Parietal lobe (tissue), 2 donors: ENCODE measurements at places on chromosomes 1 and 21. TPM values are rescaled to one million over a fixed set of nuclear protein-coding genes. Genes with fewer than 3 reads are reported as not detected.

KRTAP10-2 gene
- not detected for total RNA-seq

TMPRSS3 gene
- total RNA-seq: not detected

ZFP69 gene
- total RNA-seq: 15.3 TPM

OR2L13 gene
- total RNA-seq: 1.9 TPM

PLA2G2F gene
- not detected for total RNA-seq

LCE1B gene
- not detected for total RNA-seq

SLC9C2 gene
- total RNA-seq: 1.9 TPM

MROH9 gene
- total RNA-seq: not detected

AMY1C gene
- total RNA-seq: not detected

OLFML3 gene
- 8.1 TPM for total RNA-seq

PLPPR4 gene
- 158 TPM for total RNA-seq

PSRC1 gene
- 14.1 TPM for total RNA-seq

ZNF644 gene
- total RNA-seq: 227 TPM

LAD1 gene
- not detected for total RNA-seq

TBX19 gene
- total RNA-seq: 1.6 TPM

LRRC3 gene
- total RNA-seq: 13.5 TPM

CNTN2 gene
- total RNA-seq: 48.2 TPM

LIPI gene
- total RNA-seq: not detected

KCNK2 gene
- total RNA-seq: 66.0 TPM

GLMN gene
- 32.6 TPM for total RNA-seq

KIAA1614 gene
- total RNA-seq: 4.4 TPM

PADI1 gene
- total RNA-seq: not detected

FNDC10 gene
- 2.2 TPM for total RNA-seq

NHLH1 gene
- 2.2 TPM for total RNA-seq

SHISA4 gene
- total RNA-seq: 15.7 TPM

KCNK1 gene
- 2.2 TPM for total RNA-seq

AADACL3 gene
- total RNA-seq: not detected

LMX1A gene
- 0.31 TPM for total RNA-seq

GBP3 gene
- 0.31 TPM for total RNA-seq

FABP3 gene
- total RNA-seq: 139 TPM

AMPD2 gene
- total RNA-seq: 82.0 TPM

CNR2 gene
- not detected for total RNA-seq

TEDDM1 gene
- total RNA-seq: not detected

OR2M3 gene
- 0.63 TPM for total RNA-seq

ADCY10 gene
- 0.63 TPM for total RNA-seq

NBPF4 gene
- not detected for total RNA-seq

TRABD2B gene
- total RNA-seq: not detected

C8B gene
- total RNA-seq: not detected

SPRR1A gene
- total RNA-seq: not detected

RNF207 gene
- total RNA-seq: 16.0 TPM

LCA5L gene
- not detected for total RNA-seq

EDN2 gene
- not detected for total RNA-seq
